Left colon (tissue), 2 donors: ENCODE measurements at places on chromosomes 11 and 22. TPM values are rescaled to one million over a fixed set of nuclear protein-coding genes. Genes with fewer than 3 reads are reported as not detected.

GRCh38 chr11:25435197-25435596 lies 896.7 kb upstream of the ANO3 start:
- no peak for DNase-seq

DNA sequence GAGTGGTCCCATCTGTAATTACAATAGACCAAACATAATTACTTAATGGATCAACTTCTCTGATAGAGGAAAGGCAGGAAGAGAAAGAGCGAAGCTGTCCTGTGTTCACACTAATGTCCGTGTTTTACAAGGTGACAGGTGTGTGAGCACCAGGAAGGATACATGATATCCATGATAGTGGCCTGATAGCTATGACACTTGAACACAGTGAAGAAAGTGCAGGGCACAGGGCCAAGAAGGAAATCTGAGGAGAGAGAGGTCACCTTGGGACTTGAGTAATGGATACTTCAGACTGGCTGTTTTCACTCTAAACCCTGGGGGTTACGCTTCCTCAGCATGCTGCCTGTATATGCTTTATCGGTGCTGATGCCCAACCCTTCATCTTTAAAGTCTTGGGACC lies 29.4 kb downstream of the TUB start:
- no peak for DNase-seq

DNA sequence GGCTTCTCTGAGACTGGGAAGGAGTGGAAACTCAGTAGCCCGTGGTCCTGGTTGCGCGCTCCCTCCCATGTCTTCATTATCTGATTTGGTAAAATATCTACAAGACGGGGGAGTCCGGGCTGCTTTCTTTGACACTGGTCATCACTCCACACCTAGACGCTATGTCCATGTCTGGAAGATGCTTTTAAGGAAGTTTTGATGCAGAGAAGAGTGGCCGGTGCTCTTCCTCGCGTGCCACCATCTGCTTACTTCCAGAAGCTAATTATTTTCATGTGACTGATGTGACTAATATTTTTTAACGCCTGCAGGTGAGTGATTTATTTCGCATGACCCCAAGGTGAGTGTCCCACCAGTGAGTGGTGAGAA lies 339 bp upstream of the TRIM21 start:
- DNase-seq = no peak

- DNase-seq = peak; percentile 77
Observed at GRCh38 chr11:34002420-34002819, 49.1 kb upstream of the CAPRIN1 start.

Gene OR8U1
- not detected for total RNA-seq

Gene ZP1
- 0.17 TPM for total RNA-seq

Gene LRRC4C
- 0.31 TPM for total RNA-seq
